ENCODE measurements at places on chromosomes 1 and 21. TPM values are rescaled to one million over a fixed set of nuclear protein-coding genes. Genes with fewer than 3 reads are reported as not detected.

MROH7 gene
- not detected for total RNA-seq

NPHS2 gene
- not detected for total RNA-seq

NTRK1 gene
- total RNA-seq, result 6.4 TPM

PRPF38A gene
- total RNA-seq, result 79.7 TPM

DNA sequence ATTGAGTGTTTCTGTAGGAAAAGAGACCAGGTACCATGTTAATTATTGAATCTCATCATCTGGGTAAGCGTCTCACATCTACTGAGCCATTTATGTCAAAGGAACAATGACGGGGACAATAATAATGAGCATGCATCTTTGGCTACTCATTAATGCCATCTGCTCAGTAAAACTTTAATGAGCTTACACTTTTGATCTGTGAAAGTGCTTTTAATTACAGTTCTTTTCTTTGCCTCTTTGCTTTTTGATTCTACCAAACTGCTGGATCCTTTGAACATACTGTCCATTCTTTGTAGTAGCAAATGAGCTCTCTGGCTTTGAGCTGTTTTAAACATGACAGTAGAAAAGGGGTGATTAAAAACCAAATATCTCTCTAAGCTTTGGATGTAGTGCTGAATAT lies 181.2 kb upstream of the IVNS1ABP start:
- no peak for DNase-seq

- no peak for DNase-seq
Observed at GRCh38 chr1:41925712-41926111, 7.0 kb upstream of the HIVEP3 start.

DNA sequence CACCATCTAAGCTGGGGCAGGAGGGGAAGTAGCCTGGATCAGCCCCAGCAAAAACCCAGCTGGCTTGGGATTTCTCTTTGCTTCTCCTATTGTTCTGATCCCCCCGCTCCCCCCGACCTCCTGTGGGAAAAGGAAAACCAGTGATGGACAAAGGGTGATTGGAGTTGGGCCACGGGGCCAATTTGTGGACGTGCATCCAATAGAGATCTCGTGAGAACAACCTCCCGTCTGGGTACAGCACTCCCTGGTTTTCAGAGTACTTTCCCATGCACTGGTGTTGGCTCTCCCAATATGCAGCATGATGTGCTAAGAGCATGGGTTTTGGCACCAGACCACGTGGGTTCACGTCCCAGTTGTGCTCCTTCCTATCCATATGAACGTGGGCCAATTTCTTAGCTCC lies 9.0 kb downstream of the BLACAT1 start:
- no peak for DNase-seq

GRCh38 chr1:172338295-172338735 lies 82.2 kb upstream of the C1orf105 start:
- peak; percentile 81 for DNase-seq

GRCh38 chr1:31507676-31508530 lies 68.4 kb upstream of the TINAGL1 start:
- DNase-seq, result no peak

- no peak for DNase-seq
Observed at GRCh38 chr1:245730801-245731200, 576.0 kb downstream of the KIF26B start.

GRCh38 chr21:37873655-37874054 lies 42.6 kb downstream of the KCNJ6 start:
- DNase-seq, result no peak

DNA sequence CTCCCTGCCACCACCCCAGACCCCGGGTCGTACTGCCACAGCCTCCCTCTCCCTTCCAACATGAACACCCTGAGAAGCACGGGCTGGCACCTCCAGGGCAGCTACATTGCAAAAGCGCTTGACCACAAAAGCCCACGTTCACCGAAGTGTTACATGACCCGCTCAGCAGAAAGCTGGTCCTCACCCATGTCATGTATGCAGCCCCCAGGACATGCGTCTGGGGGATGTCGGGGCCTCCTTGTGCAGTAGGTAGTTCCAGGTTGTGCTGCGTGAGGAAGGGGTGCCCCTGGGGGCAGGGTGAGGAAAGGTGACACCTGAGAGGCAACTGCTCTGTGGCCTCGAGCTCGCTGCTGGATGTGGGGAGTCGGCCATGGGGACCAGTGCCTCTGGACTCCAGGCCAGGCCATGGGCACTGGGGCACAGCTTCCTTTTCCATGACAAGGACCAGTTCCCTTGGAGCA lies 102.0 kb upstream of the C1orf174 start:
- no peak for DNase-seq
